ENCODE measurements at places on chromosomes 11 and 22. TPM values are rescaled to one million over a fixed set of nuclear protein-coding genes. Genes with fewer than 3 reads are reported as not detected.

DNA sequence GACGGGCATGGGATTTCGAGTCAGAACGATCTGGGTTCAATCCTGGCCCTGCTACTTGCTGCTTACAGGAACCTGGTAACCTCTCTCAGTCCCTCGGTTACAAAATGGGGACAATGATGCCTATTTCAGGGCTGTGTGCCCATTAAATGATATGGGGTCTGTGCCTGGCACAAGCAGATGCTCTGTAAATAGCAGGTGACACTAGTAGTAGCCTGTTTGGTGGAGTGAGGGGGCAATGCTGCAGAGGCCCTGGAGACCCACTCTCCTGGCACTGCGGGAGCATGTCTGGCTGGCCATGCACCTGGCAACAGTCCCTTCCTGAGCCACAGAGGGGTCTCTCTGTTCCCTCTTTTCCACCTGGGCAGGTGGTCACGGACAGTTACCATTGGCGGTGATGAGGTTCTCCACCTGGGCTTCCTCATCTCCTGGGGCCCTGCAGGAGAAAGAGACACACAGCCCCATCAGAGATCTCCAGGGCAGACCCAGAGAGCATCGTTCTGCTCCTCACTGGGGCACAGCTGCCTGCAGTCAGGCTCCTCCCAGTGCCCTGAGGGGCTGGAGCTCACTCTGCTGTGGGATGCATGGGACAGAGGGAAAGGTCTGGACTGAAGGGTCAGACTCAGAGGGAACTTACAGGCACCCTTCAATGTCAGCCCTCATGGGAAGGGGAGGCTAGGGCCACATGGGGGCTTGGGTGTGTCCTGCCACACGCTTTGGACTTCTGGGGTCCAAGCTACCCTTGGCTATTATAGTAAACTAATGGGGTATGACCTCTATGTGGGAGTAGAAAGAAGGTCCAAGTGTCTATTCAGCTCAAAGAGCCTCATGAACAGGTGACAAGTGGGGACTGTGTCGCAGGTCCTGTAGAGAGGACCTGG, 15.6 kb upstream of the FXYD2 start:
- no peak for DNase-seq

The MORC2 gene
- 39.2 TPM for total RNA-seq

DNA sequence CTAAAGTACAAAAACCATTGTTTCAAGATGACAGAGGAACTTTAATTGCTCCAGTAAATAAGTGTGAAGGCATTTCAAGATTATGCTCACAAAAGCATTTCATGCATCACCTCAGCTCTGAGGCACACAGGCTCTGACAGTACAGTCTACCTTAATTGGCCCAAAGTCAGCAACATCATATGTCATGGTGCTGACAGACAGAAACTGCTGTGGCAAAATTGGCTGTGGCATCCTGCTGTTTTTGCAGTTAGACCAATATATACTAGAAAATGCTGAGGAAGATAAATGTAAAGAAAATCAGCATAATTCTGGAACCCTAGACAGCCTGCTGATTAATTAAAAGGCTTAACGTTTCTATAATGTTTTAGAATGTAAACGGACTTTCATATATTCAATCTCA, 34.9 kb upstream of the PPP2R1B start:
- no peak for DNase-seq

The TXNRD2 gene
- 19.3 TPM for total RNA-seq

GRCh38 chr11:66369073-66369894, 2.3 kb downstream of the SLC29A2 start:
- no peak for DNase-seq

GRCh38 chr22:39560127-39560526, 10.4 kb upstream of the CACNA1I start:
- no peak for DNase-seq
